ENCODE measurements at places on chromosomes 7 and 10.

DNA sequence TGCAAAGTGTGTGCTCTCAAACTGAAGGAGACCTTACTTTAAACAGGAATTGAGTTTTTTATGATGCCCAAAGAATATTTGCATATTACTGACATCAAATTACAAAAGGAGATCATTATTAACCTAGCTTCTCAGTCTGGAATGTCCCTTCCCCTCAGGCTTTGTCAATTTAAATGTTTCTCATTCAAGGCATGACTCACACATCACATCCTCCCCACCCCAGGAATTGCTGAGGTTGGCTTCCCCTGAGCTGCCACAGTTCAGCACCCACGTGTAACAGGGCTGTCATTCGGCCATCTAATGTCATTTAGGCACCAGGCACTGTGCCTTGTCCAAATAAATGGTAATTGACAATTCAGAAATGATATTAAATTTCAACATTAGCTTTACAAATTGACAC lies 305.9 kb upstream of the MGMT start:
- no peak for DNase-seq

DNA sequence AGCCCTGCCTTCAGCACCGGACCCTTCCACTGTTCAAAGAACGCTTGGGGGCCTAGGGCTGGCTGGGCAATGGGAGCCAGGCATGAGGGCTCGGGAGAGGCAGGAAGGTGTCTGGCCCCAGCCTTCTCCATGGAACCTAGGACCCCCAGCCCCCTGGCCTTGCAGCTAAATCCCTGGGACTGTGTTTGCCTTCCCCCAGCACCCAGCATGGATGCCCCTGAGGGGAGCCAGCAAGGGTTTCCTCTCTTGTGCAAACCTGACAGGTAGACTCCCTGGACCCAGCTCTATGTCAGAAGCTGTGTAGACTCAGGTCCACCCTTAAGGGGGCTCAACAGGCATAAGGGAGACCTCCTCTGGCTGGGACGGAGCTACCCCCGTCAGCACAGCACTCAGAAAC lies 288.0 kb downstream of the GRID1 start:
- no peak for DNase-seq

DNA sequence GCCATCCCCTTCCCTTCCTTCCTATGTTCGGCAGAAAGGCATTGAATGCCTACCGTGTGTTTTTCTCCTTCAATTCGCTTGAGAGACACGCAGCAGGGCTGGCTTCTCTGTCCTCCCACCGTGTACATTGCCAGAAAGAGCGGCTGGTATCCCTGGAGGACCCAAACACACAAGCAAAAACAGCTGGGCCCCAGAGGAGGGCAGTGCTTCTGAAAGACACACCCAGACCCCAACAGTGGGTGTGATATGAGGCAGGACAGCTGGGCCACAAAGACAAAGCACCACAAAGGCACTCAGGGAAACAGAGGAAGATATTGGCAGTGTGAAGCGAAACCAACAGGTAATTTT lies 133.1 kb upstream of the SH2B2 start:
- no peak for DNase-seq

- DNase-seq, result no peak
These were observed 66.2 kb downstream of the VPS41 start for GRCh38 chr7:38842746-38843145.

DNA sequence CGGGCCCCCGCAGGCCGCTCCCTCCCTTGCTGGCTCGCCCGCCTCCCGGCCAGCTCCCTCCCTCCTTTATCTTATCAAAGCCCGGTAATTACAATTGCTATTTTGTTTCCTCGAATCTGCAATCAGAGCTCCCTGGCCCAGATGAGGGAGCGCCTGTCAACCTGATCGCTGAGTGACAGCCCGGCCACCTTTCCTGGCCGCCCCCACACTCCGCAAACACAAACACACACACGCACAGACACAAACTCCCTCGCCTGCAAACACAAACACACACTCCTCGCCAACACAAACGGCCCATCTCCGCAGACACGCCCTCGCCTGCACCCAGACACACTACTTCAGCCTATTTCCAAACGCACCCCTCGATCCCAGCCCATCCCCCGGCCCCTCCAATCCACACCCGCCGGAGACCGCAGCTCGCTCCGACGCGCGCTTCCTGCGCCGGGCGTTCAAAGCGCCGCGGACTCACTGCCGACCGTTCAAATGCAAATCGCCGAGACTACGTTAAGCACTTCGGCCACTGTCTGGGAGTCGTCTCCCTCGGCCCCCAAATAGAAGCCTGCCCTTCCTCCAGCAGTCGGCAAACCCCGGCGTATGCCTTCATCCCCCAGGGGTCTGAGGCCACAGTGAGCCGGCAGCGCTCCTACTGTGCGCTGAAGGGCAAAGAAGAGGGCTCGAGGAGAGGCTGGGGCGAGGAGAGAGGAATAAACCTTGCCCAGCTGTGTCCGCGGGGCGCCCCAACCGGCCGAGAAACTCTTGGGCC lies 3.0 kb upstream of the FGF8 start:
- peak; percentile 17 for DNase-seq

GRCh38 chr7:18771834-18772566 lies 276.5 kb downstream of the HDAC9 start:
- DNase-seq, result no peak

DNA sequence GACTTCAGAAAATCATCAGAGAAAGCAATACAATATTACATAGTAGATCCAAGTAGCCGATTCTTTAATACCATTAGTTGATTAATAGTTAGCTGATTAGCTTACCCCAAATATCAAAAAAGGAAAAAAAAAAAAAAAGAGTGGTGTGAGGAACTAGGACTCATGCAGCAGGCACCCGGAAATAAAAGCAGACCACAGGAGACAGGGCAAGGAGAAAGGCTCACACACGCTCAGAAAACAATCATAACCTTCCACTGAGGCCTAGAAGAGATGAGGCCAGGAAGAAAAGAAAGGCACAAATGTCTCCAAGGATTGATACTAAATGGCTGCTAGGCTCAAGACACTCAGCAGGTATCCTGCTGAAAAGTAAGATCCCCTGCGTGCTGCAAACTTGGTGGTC lies 25.9 kb downstream of the TRDMT1 start:
- DNase-seq, result peak; percentile 14

DNA sequence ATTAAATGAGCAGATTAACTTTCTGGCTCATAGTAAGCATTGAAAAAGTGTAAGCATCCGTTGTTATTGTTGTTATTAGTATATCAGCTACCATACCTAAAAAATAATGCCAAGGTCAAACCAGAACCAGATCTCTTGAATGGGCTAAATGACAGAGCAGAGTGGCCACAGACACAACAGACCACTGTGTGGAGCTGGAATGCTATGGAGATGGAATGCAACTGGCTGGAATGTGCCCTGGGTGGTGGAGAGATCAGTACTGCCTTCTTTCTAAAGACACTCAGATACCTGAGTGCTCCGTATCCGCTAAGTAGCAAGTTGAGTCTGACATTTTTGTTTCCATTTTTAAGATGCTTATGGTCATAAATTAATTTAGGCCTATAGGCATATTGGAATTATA lies 20.5 kb upstream of the DNAJB12 start:
- no peak for DNase-seq

GRCh38 chr7:72435366-72435765 lies 23.2 kb upstream of the CALN1 start:
- DNase-seq, result no peak

Measured in common myeloid progenitor, CD34-positive (primary cell).